ENCODE measurements at places on chromosomes 12 and 14.
A peak's percentile ranks its signal among the peaks of the same experiment; 100 is the strongest.

- DNase-seq: no peak
Measured at GRCh38 chr12:47910981-47911380, 6.2 kb upstream of the VDR start.

GRCh38 chr12:112130441-112130998 lies 5.2 kb downstream of the TRAFD1 start:
- no peak for DNase-seq

- no peak for DNase-seq
Measured at GRCh38 chr12:61998791-61999190, 261.4 kb upstream of the USP15 start.

- peak; percentile 13 for DNase-seq
Measured at GRCh38 chr14:61188978-61189808, 91.9 kb downstream of the TMEM30B start.

- DNase-seq: no peak
Measured at GRCh38 chr12:59834659-59835474, 239.0 kb downstream of the SLC16A7 start.

DNA sequence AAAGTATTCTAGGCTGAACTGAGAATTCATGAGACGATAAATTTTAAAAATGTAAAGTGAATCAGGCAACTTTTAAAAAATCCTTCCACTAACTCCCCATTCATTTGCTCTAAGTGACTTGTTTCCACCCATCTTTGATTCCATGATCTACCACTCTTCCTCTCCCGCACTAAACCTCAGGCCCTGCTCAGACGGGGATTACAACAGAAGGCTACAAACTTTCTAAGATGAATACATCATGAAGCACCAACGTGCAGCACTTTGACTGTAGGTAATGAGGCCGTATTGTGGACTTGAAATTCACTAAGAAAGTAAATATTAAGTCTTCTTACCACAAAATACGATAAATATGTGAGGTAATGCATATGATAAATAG lies 30.0 kb downstream of the TMEM132D start:
- DNase-seq: no peak

DNA sequence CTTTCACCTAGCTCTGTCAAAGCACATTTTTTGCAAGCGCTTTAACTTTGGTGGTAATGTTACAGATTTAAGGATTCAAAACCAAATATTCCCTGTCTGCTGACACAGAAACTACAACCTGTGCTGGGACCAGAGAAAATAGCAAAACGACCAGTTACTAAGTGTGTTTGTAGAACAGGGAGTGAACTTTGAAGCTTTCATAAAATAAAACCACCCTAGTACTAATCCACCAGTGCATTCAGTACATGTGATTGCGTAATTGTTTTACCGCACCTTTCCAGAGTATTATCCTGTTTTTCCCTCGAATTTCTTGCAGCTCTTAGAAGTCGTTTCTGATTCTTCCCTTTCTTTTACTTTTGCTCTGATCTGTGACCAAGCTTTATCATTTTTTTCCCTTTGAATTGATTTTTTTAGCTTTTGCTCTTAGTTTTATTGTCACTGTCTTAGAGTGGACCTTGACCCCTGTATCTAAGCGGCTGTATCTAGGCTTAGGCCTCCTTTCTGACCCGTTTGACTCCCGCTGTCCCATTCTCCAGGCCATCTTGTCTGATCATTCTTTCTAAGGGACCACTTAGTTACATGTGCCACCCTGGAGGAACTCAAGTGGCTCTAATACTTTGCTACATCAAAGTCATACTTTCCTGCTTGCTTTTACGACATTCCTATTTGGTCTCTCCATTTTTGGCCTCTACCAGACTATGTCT lies 429.4 kb downstream of the PCNX1 start:
- DNase-seq: no peak

DNA sequence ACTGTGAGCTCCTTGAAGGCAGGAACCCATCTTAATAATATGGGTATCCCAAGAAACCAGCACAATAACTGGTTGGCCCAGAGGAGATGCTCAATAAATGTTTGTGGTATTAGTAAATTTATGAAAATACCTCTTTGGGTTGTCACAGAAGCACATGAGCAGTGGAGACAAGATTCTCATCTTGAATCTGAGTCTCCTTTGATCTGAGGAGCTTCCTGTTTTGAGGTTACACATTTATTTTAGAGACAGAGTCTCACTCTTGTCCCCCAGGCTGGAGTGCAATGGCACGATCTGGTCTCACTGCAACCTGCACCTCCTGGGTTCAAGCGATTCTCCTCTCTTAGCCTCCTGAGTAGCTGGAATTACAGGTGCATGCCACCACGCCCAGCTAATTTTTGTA lies 247.4 kb downstream of the NRXN3 start:
- DNase-seq: no peak

DNA sequence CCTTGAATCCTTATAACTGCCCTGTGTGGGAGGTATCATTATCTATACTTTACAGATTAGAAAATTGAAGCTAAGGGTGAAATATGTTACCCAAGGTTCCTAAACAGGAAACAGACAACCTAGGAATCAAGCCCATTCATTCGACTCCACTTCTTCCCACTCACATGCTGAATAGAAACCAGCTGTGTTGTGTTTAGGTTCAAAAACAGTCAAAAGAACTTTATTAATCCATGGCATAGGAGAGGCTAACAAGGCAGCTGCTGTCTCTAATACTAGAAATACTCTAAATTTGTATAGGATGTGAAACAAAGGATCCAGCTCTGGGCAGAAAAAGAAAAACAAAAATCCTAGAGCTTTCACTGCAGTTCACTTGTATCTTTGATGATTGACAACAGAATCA lies 9.9 kb downstream of the AMDHD1 start:
- no peak for DNase-seq

- DNase-seq: peak; percentile 46
Measured at GRCh38 chr14:52043690-52044089, 25.2 kb downstream of the NID2 start.

DNA sequence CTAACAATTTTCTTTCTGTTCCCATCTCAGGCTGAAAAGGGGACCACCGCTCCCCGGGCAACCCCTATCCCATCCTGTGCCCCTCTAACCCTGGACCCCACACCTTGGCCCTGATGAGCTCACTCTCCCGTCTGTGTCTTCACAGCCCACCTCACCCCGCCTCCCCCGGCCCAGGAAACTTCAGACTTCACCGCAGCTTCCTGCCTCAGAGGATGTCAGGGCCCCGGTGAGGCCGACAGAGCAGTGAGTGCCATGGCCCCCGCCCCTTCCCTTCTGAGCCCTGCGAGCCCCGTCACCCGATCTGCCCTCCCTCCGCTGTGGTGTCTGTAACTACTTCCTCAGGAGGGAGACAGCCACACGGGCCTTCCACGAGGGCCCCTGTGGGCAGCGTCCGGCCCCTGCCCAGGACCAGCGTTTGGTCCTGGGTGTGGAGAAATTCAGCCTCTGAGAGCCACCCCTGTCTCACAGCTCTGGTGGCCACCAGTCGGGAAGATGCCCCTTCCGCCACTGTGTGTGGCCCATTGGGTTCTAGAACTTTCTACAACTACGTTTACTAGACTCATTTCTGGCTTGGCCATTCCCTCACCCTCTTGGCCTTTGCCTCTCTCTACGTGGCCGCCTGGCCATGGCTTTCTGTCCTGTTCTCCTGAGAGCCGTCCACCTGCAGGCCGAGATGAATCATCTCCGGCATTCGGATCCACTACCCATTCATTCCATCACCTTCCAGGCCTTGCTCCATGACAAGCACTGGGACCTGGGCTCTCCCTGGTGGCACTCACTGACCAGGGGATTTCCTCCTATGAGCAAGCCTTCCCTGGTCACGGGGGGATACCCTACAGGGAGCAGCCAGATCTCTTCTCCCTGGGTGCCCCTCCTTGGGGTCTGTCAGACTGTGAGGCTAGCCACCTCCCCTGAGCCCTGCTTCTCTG lies 3.4 kb downstream of the RHOF start:
- DNase-seq: peak; percentile 93

- no peak for DNase-seq
Measured at GRCh38 chr14:99758121-99758821, 34.9 kb upstream of the EML1 start.

- no peak for DNase-seq
Measured at GRCh38 chr14:24879661-24880386, 170.1 kb downstream of the STXBP6 start.

DNA sequence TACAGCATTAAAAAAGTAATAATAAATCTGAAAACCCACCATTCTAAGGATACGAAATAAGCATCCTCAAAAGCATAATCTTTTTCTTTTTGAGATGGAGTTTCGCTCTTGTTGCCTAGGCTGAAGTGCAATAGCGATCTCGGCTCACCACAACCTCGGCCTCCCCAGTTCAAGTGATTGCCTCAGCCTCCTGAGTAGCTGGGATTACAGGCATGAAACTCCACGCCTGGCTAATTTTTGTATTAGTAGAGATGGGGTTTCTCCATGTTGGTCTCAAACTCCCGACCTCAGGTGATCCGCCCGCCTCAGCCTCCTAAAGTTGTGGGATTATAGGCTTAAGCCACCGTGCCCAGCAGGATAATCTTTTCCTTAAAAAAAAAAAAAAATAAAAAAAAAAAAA lies 4.3 kb downstream of the CCNT1 start:
- no peak for DNase-seq

- no peak for DNase-seq
Measured at GRCh38 chr12:109759595-109759994, 46.0 kb downstream of the FAM222A start.

- no peak for DNase-seq
Measured at GRCh38 chr12:88784166-88784565, 203.9 kb upstream of the KITLG start.

- DNase-seq: no peak
Measured at GRCh38 chr12:11827091-11828061, 177.9 kb downstream of the ETV6 start.

- DNase-seq: no peak
Measured at GRCh38 chr14:26531894-26532293, 65.9 kb downstream of the NOVA1 start.

DNA sequence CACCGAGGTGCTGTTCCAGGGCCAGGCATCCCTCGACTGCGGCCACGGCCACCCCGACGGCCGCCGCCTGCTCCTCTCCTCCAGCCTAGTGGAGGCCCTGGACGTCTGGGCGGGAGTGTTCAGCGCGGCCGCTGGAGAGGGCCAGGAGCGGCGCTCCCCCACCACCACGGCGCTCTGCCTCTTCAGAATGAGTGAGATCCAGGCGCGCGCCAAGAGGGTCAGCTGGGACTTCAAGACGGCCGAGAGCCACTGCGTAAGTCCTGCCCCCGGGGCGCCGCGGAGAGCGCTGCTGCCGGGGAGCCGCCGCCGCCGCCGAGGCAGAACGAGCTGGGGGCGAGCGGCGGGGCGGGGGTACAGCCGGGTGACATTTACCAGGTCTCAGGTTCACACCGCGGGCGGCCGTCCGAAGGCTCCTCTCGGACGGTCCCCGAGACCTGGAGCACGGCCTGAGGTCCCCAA lies 1.4 kb downstream of the PLXNC1 start:
- DNase-seq: peak; percentile 17

DNA sequence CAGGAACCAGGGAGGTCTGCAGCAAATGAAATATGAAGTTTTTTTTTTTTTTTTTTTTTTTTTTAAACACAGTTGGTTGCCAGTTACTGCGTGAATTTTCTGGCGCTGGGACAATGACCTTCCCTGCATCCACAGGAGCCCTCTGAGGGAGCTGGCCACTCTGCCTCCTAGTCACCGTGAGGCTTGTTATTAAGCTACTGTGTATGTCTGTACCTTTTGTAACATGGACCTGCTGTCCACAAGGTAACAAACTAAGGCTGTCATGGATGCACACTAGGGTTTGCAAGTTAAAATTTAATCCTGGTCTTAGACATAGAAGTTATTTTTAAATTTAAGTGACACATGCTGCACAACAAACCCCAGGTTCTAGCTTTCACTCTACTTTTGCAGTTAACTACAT lies 211.0 kb downstream of the SSPN start:
- no peak for DNase-seq

DNA sequence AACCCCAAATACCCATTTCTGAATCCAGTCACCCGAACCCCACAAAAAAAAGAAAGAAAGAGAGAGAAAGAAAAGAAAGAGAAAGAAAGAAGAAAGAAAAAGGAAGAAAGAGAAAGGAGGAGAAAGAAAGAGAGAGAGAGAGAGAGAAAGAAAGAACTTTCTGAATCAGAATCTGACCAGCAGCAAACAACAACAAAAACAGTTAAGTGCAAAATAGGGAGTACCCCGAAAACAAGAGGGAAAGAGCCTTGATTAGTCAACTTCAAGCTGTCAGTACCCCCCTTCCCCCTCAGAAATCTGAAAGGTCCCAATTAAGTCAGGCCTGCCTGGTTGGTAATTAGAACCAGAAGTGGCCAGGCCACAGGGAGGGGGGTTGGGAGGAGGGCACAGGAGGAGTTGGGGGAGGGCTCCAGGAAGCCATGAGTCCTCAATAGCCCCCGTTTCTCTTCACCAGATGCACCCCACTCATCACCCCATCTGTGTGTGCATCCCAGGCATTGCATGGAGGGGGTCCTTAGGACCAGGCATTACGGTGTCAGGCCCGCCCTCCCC lies 9.8 kb downstream of the RARG start:
- DNase-seq: no peak

GRCh38 chr12:53578783-53579182 lies 47.4 kb downstream of the ATF7 start:
- no peak for DNase-seq

- DNase-seq: no peak
Measured at GRCh38 chr14:49051328-49052060, 534.7 kb downstream of the RPS29 start.

GRCh38 chr14:58738876-58739275 lies 101.1 kb downstream of the DACT1 start:
- DNase-seq: no peak

DNA sequence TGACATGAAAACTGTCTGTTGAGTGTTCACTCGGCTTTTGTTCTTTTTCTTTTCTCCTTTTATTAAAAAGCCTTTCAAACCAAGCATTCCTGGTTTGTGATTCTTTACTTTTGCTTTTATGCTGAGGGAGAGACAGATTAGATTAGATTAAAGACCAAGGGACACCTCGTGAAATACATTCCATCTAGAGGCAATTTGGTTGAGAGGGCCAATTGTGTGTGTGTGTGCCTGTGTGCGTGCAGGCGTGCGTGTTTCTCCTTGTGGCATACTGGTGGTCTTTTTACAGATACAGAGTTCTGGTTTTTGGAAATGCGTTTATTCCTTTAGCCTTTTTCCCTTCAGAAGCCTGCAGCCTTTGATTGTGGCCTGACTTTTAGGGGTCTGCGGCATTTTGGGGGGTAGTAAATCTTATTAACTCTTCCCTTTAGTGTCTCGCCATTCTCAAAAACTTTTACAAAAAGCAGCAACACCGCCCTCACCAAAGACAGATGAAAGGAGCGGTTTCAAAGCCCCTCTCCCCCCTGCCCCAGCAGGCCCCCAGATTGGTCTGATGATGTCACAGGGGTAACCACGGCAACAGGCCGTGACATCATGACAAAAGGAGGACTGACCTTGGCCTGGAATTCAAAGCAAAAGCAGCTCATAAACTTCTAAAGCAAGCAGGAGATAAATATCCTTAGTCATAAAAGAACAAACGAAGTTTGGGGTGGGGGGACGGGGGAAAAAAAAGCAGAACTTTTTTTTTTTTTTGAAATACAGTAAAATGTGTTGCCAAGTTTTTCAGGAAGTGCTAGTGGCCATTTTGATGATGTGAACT lies 84.1 kb upstream of the TBX3 start:
- no peak for DNase-seq

- no peak for DNase-seq
Measured at GRCh38 chr14:58950555-58950954, 237.9 kb upstream of the DAAM1 start.
